ENCODE measurements at places on chromosomes 2 and 18. TPM values are rescaled to one million over a fixed set of nuclear protein-coding genes. Genes with fewer than 3 reads are reported as not detected.

- DNase-seq: no peak
Measured at GRCh38 chr2:174901075-174901474, 104.1 kb downstream of the CHN1 start.

GRCh38 chr2:18001671-18002070, 123.2 kb downstream of the KCNS3 start:
- DNase-seq: no peak

GRCh38 chr2:63680455-63680854, 91.7 kb downstream of the MDH1 start:
- DNase-seq: no peak

DNA sequence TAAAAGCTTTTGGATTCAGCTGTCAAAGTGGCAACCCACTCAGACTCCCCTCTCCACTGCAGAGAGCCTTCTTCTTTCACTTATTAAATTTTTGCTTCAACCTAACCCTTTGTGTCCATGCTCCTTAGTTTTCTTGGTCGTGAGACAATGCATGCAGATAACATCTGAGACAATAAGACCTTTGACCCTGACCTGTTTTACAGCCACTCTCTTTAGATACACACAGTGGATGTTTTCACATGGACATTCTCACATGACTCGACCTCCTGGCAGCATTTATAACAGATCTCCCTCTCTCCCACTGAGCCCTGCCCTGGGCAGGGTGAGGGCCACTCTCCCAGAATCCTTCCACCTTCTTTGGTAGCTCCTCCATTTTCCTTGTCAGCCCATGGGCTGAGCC, 30.4 kb upstream of the IL36G start:
- no peak for DNase-seq

TMEM169 gene
- 0.65 TPM for polyA plus RNA-seq

STAT1 gene
- 89.2 TPM for polyA plus RNA-seq

NAPG gene
- 7.9 TPM for polyA plus RNA-seq

All from ovary (tissue), 10 donors.